ENCODE measurements at places on chromosomes 16 and 17. TPM values are rescaled to one million over a fixed set of nuclear protein-coding genes. Genes with fewer than 3 reads are reported as not detected.

DNA sequence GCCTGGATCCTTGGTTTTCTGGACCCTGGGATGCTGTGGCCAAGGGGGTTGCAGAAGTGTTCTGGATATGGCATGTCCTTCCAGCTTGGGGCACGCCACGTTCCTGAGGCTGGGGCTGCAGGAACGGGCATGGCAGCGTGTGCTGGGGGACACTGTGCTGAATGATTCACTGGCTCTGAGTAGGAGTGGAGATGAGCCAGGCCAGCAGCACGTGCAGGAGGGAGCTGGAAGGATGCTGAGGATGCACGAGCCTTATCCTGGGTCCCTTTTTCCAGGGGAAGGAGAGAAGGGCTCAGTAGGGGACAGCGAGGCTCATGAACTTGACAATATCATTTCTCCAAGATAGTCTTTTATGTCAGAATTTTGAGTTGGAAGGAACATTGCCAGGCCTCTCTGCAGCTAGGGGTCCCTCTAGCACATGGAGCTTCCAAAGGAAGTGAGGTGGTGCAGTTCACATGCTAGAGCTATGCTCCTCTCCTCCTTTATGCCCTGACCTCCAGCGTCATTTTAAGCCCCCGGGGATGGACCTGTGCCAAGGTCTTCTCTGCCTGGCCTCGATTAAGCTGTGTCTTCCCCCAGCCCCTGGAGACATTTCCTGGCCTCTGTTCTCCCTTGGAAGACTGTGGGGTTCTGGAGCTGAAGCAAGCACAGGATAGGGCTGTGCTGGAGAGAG is 125.9 kb downstream of the OR1D5 start:
- DNase-seq: no peak

- no peak for DNase-seq
These were observed 81.0 kb upstream of the TBX2 start for GRCh38 chr17:61318684-61319098.

Gene OSBPL7
- polyA plus RNA-seq: 12.3 TPM

GRCh38 chr17:39705786-39706348 is 6.0 kb downstream of the ERBB2 start:
- DNase-seq: no peak

DNA sequence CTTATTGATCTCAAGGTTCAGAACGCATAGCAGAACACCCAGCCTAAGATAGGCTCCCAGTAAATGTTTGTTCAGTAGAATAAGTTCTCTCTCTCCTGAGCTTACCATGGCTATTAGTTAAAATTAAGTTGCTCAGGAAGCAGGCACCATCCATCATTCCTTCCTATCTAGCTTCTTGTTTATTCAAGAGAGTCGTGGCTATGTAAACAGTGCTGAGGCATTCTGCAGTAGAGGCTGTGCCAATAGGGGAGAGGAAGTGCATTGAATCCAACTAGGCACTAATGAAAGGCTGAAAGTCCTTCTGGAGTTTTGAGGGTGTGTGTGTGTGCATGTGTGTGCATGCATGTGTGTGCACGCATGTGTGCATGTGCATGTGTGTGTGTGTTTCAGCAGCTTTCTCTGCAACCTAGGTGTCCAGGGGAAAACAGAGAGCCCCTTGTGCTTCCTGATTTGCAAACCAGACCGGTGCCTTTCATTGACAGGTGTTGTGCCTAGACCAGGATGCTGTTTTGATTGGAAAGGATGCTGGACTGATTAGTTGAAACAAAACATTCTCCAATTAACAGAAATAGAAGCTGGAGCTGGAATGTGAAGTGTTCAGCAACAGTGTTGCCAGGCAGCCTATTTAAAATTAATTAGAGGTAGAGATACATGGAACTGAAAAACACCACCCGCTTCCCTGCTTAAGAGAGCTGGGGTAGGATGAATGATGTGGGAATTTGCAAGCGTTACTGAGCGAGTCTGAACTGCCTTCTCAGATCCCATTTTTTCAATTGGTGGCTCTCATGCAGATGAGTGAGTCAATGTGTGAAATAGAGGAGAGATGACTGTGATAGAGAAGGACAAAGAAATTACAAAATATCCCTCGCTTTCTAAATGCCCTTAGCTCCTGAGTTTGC is 103.3 kb upstream of the CLEC3A start:
- DNase-seq: no peak

GRCh38 chr17:57138956-57139576 is 54.0 kb downstream of the AKAP1 start:
- DNase-seq: no peak

DNA sequence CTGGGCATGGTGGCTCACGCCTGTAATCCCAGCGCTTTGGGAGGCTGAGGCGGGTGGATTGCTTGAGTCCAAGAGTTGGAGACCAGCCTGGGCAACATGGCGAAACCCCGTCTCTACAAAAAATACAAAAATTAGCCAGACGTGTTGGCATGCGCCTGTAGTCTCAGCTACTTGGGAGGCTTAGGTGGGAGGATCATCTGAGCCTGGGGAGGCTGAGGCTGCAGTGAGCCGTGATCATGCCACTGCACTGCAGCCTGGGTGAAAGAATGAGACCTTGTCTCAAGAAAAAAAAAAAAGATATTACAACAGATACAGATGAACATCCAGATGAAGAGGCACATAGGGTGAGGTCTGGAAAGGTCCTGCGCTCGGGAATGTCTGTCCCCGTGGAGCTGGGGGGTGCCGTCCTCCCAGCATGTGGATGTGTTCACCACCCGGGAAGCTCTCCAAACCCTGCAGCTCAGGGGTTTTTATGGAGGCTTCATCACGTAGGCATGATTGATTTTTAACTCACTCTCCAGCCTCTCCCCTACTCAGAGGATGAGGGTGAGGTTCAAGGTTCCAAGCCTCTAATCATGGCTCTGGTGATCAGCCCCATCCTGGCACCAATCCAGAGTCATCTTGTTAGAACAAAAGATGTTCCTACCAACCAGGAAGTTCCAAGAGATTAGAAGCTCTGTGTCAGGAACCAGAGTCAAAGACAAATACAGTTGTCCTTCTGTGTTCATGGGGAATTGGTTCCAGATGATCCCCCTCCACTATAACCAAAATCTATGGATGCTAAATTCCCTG is 85.0 kb upstream of the DNAJA2 start:
- DNase-seq: no peak

GRCh38 chr17:65627891-65628643 is 66.6 kb upstream of the AXIN2 start:
- peak; percentile 39 for DNase-seq

DNA sequence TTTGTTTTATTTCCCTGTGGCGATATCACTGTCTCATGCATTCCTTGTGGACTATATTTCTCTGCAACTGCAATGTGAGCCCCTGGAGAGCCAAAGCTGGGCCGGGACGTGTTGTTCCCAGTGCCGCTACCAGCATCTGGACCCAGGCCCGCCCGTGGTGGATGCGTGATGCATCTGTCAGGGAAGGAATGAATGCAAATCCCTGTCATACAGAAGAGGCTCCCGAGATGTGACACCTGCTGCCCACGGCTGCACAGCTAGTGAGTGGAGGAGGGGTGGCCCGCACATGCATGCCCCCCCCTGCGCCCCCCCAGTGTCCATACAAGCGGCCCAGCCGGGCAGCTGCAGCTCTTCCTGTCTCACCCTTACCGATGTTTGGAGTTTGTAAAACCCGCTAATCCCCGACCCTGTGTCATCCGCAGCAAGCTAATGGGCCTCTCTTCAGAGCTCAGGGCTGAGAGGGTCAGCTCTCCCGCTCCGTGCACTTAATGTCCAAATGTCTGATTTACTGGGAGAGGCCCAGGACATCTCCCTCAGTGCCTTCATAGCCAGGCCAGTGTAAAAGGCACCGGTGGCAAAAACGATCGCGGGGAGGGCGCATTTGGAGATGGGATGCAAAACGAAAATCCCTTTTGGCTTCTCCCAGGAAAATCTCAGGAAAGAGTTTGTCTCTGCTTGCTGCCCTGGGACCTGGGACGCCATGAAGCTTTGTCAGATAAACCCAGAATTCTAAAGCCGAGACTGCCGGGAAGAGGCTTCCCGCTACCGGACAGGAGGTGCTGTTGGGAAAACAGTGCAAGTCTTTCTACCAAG is 91.8 kb downstream of the FOXL1 start:
- DNase-seq: no peak

Gene SEPTIN12
- polyA plus RNA-seq: 0.19 TPM

Gene EXOSC6
- 11.0 TPM for polyA plus RNA-seq

Gene C17orf67
- polyA plus RNA-seq: 1.2 TPM

DNA sequence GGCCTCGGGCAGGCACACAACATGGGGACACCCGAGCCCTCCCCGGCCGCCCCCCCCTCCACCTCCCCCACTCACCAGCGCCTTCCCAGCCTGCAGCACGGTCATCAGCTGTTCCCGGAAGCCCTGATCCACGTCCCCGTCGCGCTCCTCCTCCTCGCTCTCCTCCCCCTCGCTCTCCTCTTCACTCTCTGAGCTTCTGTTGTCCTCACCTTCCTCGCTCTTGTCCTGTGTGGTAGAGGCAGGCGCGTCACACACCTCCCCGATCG is 10.3 kb downstream of the MYBBP1A start:
- DNase-seq: no peak

Gene RFNG
- polyA plus RNA-seq: 35.7 TPM

DNA sequence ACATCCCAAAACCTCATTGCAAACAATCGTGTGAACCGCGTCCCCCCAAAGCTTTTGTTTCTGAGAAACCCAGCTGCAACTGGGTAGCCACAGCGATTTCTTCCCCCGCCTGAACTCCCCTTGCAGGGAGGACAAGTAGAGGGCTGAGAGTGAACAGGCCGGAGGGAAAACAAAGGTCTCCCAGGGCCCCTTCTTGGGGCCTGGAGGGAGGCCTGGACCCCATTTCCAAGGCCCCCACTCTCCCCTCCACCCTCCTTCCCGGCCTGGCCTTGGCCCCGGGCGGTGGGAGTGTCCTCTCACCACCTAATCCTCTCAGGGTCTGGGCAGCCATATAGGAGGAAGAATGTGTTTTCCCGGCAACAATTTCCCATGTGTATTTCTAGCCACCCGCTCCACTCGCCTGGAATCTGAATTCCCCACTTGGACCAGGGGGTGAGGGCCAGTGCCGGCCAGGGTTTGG is 2.6 kb downstream of the GLIS2 start:
- DNase-seq: no peak

DNA sequence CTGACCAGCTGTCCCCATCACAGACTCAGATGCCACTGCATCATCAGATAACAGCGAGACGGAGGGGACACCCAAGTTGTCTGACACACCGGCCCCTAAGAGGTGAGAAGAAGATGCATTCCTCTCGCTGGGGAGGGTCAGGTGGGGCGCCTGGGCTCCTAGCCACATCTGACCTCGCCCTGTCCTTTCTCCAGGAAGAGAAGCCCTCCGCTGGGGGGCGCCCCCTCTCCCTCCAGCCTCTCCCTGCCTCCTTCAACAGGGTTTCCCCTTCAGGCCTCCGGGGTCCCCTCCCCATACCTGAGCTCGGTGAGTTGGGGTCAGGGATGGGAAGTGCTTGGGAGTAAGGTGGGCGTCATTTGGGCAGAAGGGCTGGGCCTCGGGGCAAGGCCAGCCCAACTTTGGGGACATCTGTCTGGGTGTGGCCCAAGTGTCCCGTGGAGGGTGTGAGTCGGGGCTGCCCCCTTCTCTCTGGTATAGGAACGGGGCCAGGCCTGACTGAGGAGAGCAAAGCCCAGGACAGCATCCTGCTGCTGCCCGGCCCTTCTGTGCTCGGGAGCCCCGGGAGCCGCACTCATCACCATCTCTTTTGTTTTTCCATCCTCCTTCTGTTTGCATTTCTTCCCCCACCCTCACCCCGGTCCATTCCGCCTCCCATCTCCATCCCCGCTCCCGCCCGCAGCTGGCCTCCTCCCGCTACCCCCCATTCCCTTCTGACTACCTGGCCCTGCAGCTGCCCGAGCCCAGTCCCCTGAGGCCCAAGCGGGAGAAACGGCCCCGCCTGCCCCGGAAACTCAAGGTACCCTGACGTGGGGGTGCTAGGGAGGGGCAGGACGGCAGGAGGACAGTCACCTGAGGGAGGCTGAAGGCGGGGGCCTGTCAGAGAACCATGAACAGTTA is 4.9 kb downstream of the INO80E start:
- no peak for DNase-seq

Gene CPPED1
- 25.7 TPM for polyA plus RNA-seq

Gene ATP2C2
- 0.75 TPM for polyA plus RNA-seq

GRCh38 chr17:31452561-31453110 is 61.2 kb downstream of the RAB11FIP4 start:
- no peak for DNase-seq

GRCh38 chr16:27515874-27516353 is 33.8 kb downstream of the GTF3C1 start:
- DNase-seq: no peak

- DNase-seq: no peak
These were observed 16.7 kb downstream of the C16orf54 start for GRCh38 chr16:29729116-29729521.

Gene IL32
- polyA plus RNA-seq: 36.8 TPM

Gene SRL
- polyA plus RNA-seq: 1.2 TPM

- DNase-seq: no peak
These were observed 182.3 kb upstream of the GSE1 start for GRCh38 chr16:85430523-85431421.

Gene CA5A
- polyA plus RNA-seq: 0.11 TPM

DNA sequence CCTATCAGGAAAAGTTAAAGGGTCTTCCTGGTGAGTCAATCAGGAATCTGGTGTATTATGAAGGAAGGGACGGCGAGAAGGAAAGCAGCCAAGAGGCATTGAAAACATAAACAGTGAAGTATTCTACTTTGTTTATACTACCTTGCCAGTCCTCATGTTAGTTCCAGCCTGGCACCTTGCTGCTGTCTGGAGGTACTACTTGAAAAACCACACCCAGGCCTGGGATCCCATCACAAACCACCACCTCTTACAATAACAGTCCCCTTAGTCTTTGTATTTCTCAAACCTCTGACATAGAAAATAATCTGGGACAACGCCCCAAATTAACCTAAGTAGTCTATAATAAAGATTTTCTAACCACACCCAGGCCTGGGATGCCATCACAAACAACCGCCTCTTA is 676.7 kb upstream of the SOX9 start:
- no peak for DNase-seq

DNA sequence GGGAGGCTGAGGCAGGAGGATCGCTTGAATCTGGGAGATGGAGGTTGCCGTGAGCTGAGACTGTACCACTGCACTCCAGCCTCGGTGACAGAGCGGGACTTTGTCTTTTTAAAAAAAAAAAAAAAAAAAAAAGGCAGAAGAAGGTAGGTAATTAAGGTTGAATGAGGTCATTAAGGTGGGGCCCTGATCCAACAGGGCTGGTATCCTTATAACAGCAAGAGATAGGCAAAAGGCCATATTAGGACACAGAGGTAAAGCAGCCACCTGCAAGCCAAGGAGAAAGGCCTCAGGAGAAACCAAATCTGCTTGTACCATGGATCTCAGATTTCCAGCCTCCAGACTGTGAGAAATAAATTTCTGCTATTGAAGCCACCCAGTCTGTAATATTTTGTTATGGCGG is 60.3 kb downstream of the SPAG9 start:
- no peak for DNase-seq

GRCh38 chr17:36869856-36870719 is 67.2 kb upstream of the LHX1 start:
- no peak for DNase-seq
